Upper lobe of left lung (tissue), 6 donors: ENCODE measurements at places on chromosomes 11 and 22. TPM values are rescaled to one million over a fixed set of nuclear protein-coding genes. Genes with fewer than 3 reads are reported as not detected.

SCGB1C1 gene
- not detected for total RNA-seq

ZNF215 gene
- total RNA-seq = 2.1 TPM

CDPF1 gene
- total RNA-seq = 7.9 TPM

TPBGL gene
- 0.46 TPM for total RNA-seq

POU2AF1 gene
- total RNA-seq = 42.1 TPM

LZTR1 gene
- 74.6 TPM for total RNA-seq

PTPRJ gene
- 22.0 TPM for total RNA-seq

NUP50 gene
- 63.8 TPM for total RNA-seq

MRGPRF gene
- 13.6 TPM for total RNA-seq

FAM111B gene
- 0.92 TPM for total RNA-seq

SEC14L2 gene
- total RNA-seq = 12.6 TPM

NAALAD2 gene
- total RNA-seq = 1.2 TPM
